Hippocampal formation (tissue), 2 donors: ENCODE measurements at places on chromosomes 11 and 22.

GRCh38 chr11:74871037-74871436 lies 77.9 kb downstream of the XRRA1 start:
- no peak for DNase-seq

DNA sequence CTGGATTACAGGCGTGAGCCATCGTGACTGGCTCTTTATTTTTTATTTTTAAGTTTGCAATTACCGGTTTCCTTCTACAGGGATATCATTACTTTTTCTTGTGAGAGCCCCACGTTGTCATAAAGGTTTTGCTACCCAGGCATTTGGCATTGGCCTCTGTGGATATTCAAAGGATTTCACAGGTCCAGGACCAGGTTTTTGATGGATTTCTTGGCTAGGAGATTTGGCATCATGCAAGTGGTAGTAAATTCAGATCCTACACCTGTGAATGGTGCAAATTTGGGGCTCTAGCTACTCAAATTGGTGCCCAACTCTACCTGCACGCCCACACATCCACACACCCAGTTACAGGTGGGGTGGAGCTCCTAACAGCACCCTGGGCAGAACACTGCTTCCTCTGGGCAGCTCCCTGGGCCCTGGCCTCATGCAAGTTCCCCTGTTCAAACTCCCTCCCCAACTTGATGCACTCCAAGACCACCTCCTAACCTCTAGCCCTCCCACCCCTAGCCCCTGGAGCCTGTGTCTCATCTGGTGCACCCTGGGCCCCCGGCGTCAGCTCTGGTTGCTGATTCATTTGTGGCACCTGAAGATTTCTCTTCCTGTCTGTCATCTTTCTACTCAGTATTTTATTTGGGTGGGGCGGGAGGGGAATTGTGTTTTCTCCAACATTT lies 9.3 kb upstream of the MRGPRD start:
- no peak for DNase-seq

GRCh38 chr11:119709638-119710346 lies 19.2 kb downstream of the NECTIN1 start:
- DNase-seq = no peak

GRCh38 chr11:134997652-134998320 lies 585.7 kb upstream of the B3GAT1 start:
- DNase-seq = no peak

- DNase-seq = peak; percentile 45
Measured at GRCh38 chr22:44182588-44183286, 2.0 kb downstream of the PARVG start.
